H4 (cell line): ENCODE measurements at places on chromosomes 13 and 19. TPM values are rescaled to one million over a fixed set of nuclear protein-coding genes. Genes with fewer than 3 reads are reported as not detected.

GRCh38 chr19:4375164-4376027 lies 25.0 kb downstream of the SH3GL1 start:
- DNase-seq = peak; percentile 79

GRCh38 chr13:104608331-104608730 lies 1542.1 kb upstream of the SLC10A2 start:
- DNase-seq = no peak

DNA sequence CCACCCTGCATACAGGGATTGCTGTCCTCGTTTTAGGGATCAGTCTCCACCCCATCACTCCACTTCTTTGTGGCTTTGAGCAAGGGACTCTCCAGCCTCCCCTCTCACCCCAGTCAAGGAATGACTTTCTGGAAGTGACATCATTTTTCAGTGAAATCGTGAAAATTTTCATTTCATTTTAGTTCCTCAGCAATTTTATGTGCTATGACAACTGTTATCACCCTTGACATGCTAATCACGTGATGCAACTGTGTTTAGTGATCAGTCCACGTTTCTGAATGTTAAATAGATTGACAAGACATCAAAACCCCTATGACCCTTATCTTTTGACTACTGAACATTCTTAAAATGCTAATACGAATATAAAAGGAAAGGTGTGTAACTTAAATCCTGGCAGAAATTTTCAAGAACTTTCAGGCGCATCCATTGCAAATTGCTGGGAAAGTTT lies 8.0 kb downstream of the C19orf81 start:
- no peak for DNase-seq

DNA sequence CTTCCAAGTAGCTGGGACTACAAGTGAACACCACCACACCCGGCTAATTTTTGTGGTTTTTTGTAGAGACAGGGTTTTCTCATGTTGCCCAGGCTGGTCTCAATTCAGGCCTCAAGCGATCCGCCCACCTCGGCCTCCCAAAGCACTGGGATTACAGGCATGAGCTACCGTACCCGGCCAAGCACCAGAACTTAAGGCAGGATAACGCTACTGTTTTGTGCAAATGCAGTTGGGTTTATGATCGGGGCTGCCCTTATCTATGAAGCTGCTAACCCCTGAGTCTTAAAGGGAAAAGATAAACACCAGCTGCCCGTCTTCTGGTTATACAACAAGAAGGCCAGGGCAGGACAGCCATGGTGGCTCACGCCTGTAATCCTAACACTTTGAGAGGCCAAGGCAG lies 12.6 kb upstream of the TM6SF2 start:
- DNase-seq = no peak

DNA sequence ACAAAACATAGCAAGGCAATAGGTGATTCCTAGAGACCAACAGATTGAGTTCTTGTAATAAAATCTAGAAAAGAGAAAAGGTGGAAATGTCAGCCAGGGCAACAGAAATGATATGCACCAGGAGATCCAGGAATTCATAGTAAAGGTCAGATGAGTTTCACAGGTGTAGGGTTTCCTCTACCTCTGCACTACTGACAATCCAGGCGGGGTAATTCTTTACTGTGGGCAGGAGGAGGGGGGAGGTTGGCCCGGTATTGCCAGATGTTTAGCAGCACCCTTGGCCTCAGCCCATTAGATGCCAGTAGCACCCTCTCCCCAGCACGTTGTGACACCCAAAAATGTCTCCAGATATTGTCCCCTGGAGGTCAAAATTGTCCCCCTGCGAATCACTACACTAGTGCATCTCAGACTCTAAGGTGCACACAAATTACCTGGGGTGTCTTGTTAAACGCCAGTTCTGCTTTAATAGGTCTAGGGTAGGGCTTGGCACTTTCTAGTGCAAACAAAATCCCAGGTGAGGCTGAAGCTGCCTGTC lies 3.5 kb upstream of the UBAC2 start:
- no peak for DNase-seq

GRCh38 chr13:53622456-53622855 lies 593.8 kb downstream of the OLFM4 start:
- DNase-seq = no peak

- no peak for DNase-seq
Measured at GRCh38 chr13:97884707-97885468, 68.6 kb upstream of the IPO5 start.

DNA sequence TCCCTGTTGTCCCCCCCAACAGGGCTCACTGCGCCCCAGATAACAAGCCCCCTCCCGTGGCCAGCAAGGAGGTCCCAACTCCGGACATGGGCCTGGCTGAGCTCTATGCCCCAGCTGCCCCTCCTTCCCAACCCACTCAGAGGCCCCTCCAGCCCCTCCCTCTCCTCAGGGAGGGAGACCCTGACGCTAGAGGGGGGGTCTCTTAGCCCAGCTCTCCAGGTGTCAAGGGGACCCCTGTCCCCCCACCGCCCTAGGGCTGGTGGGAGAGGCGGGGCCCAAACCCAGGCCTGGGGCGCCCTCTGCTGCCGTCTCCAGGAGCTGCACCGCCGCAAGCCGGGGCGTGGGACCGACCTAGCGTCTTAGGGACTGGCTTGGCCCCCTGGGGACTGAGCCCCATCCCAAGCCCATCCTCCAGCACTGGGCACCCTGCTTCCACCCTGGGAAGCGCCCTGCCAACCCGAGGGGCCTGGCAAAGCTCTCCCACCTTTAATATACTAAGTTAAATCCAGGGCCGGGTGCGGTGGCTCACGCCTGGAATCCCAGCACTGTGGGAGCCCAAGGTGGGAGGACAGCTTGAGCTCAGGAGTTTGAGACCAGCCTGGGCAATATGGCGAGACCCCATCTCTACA lies 1.4 kb downstream of the GRIN3B start:
- no peak for DNase-seq

- no peak for DNase-seq
Measured at GRCh38 chr19:33389421-33390100, 16.1 kb downstream of the CEBPG start.

DNA sequence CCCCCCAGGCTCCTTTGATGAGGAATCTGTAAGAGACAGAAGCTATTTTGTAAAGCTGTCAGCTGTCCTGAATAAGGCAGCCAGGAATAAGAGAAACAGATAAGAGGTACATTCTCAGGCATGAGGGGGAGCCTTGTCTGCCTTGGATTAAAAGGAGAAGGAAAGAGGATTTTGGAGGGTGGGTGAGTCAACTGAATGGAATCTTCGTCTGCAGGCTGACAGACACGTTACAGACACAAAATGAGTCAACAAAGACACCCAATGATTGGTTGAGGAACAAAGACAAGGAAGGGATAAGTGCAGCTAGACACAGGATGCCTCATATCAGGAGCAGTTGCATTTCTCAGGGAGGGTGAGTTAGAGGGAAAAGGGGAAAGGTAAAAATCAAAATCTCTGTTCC lies 162.5 kb downstream of the OLFM4 start:
- DNase-seq = no peak

Gene MAP4K1
- 0.29 and 3.0 TPM in 2 replicates for total RNA-seq

Gene KANK2
- 63.8 and 79.8 TPM in 2 replicates for total RNA-seq

Gene PDCD5
- 294 and 308 TPM in 2 replicates for total RNA-seq
